CD8-positive, alpha-beta T cell (primary cell): ENCODE measurements at places on chromosomes 16 and 17.

DNA sequence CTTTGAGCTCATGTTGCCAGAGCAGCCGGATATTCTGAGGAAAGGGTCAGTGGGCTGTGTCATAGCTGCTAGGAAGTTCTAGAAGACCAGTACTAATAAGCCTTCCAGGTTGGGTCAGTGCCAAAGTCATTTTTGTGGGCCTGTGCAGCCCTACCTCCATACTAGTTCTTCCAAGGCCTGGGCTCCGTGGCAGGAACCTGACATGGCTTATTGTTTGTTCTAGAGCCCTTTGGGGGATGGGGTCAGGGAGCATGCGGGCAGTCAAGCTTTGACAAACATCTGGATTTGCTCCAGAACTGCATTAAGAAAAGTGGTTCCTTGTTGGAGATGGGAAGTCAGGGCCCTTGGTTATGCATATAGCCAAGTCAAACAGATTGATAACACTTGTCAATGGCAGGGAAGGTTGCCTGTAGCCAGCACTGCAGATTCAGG is 7.6 kb downstream of the ALKBH5 start:
- DNase-seq = no peak

- no peak for DNase-seq
These were observed 212.8 kb downstream of the ZFHX3 start for GRCh38 chr16:72835086-72835485.

- DNase-seq = no peak
These were observed 3.0 kb downstream of the SOX15 start for GRCh38 chr17:7586673-7587419.

GRCh38 chr16:21654466-21654865 is 2.1 kb upstream of the IGSF6 start:
- DNase-seq = no peak

DNA sequence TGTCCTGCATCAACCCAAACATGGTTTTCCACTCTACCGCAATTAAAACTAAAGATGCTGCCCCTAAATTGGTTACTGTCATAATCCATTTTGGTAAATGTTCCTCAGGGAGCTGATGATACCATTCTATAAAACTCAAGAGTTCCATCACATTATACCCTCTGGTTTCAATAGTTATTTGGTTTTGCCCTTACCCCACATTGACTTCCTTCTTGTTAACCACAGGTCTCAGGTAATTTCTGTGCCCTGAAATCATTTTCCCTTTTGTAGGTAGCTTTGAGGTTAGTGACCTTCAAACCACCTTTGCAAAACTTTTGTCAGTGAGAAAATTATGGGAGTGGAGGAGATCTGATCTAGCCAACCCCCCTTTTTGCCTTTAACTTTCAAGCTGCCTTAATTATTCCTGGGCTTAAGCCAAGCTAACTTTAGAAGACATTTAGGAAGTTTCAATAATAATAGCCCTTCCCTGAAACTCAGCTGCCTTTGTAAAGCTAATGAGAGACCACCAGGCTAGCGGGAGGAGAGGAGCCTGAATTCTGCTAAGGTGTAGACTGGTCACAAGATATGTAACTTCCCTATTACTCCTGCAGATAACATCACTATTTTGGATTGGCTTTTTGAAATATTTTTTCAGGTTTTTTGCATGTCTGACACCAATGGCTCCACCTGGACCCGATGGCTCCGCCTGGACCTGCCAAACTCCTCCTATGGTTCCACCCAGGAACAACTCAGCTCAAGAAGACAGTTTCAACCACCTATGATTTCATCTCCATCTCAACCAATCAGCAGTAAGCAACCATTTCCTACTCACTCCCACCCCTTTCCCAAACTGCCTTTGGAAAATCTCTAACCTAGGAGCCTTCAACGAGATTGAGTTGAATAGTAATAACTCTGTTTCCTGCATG is 224.9 kb downstream of the HS3ST3B1 start:
- DNase-seq = no peak

GRCh38 chr16:62298600-62298999 is 262.4 kb upstream of the CDH8 start:
- no peak for DNase-seq

GRCh38 chr17:30376621-30377452 is 1.9 kb upstream of the CPD start:
- no peak for DNase-seq

DNA sequence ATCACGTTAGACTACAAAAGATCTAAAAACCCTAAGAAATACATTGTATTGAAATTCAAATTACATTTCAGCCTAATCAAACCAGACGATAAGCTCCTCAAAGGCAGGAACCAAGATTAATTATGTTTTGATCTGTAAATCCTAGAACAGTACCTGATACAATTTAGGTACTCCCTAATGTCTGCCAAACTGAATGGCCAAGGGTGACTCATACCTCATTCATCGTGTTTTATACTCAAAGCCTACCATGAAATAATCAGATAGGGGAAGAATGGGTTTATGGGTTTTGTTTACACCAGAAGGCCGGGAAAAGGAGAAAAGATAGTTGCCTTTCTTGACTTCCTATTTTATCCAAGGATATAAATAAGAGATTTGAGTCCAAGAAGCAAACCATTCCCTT is 19.3 kb downstream of the MMD start:
- DNase-seq = no peak

DNA sequence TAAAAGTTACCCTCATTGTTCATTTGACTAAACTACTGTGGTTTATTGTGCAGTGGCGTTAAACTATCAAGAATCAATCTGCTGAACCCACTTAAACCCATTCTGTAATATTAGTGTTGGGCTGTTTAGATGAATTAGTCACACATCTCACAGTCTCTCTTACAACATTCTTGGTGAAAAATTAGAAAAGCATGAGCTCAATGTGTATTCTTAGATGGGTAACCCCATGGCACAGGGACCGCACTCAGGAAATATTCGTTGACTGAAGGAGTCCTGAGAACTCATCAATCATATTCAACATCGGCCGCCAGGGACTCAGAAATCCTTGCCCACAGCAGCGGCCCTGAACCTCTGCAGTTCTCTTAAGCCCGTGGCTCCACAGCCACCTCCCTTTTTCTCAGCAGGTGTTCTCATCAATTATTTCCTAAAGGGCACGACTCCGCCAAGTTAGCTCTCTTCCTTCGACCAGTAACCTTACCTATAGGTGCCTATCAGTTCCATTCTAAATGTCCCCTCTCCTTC is 155.6 kb downstream of the STX8 start:
- no peak for DNase-seq

DNA sequence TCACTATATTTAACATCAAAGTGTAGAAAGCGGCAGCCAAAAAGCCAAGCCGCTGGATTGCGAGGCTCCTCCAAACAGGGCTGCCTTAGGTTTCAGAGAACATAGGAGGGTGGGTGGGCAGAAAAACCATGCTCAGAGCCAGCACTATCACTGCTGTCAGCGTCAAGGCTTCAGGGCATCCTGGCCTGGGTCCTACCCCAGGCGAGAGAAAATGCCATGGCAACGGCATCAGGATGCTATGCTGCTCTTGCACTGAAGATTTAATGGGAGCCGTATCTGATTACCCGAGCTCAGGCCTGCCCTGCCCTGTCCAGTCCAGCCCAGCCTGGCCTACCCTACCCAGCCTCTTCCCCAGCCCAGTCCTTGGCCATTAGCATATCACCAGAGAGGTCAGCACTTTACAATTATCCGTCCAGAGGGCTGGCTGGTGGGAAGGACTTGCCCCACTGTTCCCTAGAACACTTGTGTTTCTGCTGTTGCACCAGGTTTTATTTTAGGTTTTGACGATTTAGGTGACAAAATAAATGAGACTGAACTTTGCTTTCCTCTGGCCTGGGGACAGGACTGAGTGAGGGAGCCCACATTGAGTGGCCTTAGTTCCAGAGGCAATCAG is 61.1 kb downstream of the TOM1L2 start:
- DNase-seq = no peak

- DNase-seq = no peak
These were observed 1796.4 kb downstream of the TP53TG3F start for GRCh38 chr16:35255816-35256215.

- DNase-seq = peak; percentile 83
These were observed 7.5 kb downstream of the EIF1 start for GRCh38 chr17:41695954-41696757.

- no peak for DNase-seq
These were observed 32.4 kb downstream of the CLTC start for GRCh38 chr17:59652119-59652518.

GRCh38 chr16:57970319-57970718 is 609 bp downstream of the CNGB1 start:
- DNase-seq = no peak

DNA sequence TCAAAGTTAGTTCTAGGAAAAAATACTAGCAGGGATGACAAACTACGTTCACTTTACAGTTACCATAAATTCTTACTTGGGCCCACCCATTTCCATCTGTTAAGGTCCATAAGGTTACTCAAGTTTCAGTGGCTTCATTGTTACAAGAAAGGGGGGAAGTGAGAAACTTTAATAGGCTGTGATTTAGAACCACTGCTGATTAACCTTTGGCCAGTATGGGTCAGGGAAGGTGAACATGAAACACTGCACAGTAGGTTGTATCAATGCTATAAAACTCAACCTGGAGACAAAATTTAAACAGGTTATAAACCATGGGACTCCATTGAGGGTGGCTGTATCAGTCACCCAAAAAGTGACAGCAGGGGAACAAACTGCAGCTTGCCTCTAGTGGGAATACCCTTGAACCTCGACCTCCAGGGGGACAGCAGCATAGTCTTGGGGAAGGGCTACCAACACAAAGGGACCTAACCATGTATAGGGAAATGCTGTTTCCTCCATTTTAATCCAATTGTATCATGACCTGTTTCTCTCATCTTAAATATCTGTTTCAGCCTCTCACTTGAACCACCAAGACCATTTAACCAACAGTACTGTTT is 10.4 kb downstream of the PTRH2 start:
- no peak for DNase-seq

- no peak for DNase-seq
These were observed 3.8 kb downstream of the G6PC3 start for GRCh38 chr17:44074231-44074910.

DNA sequence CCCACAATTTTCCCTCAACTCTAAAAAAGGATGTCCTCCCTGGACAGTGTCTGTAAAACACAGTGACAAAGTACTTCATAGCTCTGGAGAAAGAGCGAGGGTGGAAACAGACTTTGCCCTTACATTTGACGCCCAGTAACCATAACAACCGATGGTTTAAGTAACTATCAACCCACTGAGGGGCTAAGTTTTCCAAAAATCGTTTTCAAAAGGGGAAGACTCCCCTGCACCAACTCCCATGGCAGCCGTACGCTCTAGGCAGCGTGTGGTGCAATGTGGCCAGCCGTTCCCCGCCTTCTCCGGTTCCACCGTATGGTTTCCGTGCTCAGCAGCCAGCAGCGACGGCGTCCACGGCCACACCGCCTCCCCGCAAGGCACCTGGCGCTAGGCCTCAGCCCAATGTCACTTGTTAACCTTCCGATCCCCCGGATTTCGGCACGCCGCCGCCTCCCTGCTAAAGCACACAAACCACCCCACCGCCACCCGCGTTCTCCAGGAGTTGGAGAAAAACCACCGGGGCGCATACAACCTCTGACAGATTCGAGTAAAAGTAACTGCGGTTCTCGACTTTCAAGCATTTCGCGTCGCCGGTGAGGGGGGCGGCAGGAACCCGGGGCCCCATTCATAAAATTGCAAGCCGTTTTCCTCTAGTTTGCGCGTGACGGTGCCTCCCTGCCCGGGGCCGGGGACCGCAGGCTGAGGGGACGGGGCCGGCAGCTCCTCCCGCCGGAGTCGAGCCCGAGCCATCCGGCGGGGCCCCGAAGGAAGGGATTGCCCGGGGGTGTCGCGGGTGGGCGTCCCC is 661 bp downstream of the TEX2 start:
- peak; percentile 43 for DNase-seq

- no peak for DNase-seq
These were observed 12.4 kb downstream of the SLC47A2 start for GRCh38 chr17:19703828-19704613.

DNA sequence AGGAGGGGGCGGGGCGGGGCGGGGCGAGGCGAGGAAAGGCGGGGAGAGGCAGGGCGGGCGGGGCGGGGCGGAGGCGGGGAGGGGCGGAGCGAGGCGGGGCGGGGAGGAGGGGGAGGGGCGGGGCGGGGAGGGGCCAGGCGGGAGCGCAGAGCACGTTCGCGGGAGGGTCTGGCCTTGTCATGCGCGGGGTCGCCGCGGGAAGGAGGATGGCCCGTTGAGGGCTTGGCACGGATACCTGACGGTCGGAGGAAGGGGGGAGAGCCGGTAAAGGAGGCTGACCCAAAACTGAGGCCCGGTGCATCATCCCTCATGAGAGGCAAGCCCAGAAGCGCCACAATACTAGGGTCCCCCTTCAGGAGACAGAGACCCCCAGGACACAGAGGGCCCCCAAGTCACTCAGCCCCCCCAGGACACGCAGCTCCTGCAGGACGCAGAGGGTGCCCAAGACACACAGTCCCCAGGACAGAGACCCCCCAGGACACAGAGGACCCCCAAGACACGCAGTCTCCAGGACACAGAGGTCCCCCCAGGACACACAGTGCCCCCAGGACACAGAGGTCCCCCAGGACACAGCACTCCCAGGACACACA is 593 bp upstream of the WDR45B start:
- DNase-seq = no peak

DNA sequence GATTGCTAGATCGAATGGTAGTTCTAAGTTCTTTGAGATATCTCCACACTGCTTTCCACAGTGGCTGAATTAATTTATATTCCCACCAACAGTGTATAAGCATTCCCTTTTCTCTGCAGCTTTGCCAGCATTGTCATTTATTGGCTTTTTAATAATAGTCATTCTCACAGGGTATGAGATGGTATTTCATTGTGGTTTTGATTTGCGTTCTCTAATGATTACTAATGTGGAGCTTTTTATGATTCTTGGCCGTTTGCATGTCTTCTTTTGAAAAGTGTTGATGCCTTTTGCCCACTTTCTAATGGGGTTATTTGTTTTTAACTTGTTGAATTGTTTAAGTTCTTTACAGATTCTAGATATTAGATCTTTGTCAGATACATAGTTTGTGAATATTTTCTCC is 36.5 kb upstream of the BCAS3 start:
- DNase-seq = no peak

- no peak for DNase-seq
These were observed 88.9 kb downstream of the ASIC2 start for GRCh38 chr17:33204156-33204555.

DNA sequence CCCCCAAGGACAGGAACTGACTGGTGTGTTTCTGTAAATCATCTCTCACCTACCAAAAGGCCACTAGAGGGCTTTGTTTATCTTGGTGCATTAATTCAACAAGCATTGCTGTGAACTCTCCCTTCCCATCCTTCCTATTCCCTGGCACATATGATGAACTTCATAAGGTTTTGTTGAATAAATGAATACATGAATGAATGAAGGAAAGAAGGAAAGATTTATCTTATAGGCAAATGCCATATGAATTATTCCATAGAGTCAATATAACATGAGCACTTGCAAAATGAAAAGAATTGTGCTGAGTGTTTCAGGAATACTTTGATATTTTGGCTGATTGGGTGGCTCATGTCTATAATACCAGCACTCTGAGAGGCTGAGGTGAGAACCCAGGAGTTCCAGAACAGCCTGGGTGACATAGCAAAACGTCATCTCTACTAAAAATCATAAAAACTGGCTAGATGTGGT is 4.3 kb downstream of the SPDYE4 start:
- DNase-seq = no peak

- DNase-seq = no peak
These were observed 3.5 kb upstream of the NAGS start for GRCh38 chr17:44000871-44001460.

- no peak for DNase-seq
These were observed 2.6 kb downstream of the PRAC1 start for GRCh38 chr17:48719642-48720265.

- DNase-seq = no peak
These were observed 74.6 kb downstream of the SOCS1 start for GRCh38 chr16:11181242-11181898.
